ENCODE measurements at places on chromosomes 16 and 17.

- DNase-seq, result no peak
Measured at GRCh38 chr16:77409311-77409710, 25.5 kb downstream of the ADAMTS18 start.

- DNase-seq, result no peak
Measured at GRCh38 chr16:64926476-64926875, 195.4 kb downstream of the CDH11 start.

GRCh38 chr16:85832570-85833218 is 33.2 kb downstream of the COX4I1 start:
- no peak for DNase-seq

DNA sequence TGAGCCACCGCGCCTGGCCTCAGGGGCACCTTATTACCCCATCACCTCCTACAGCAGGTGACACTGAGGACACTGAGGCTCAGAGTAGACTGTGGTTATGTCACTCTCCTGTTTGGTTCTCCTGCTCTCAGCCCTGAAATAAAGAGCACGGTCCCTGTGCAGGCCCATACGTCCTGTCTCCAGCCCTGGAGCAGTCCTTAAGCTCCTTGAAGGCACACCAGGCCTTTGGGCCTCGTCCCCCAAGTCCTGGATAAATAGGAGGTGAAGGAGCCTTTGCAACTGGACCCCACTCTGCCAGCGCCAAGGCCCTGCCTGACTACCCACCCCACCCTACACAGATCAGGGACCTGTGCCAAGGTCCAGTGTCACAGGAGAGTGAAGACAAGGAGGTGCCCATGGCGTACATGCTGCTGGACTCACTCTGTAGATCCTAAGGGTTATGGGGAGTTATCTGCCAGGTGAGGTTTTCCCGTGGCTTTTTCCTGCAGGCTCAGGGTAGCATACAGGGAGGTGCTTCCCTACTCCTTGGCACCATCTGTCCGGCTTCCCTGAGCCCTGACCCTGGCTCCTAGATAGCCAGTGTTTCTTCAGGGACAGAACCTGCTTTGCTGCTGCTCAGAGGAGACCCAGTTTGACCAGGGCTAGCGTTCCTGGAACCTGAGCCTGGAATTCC is 253.2 kb downstream of the SEC14L1 start:
- DNase-seq, result no peak

DNA sequence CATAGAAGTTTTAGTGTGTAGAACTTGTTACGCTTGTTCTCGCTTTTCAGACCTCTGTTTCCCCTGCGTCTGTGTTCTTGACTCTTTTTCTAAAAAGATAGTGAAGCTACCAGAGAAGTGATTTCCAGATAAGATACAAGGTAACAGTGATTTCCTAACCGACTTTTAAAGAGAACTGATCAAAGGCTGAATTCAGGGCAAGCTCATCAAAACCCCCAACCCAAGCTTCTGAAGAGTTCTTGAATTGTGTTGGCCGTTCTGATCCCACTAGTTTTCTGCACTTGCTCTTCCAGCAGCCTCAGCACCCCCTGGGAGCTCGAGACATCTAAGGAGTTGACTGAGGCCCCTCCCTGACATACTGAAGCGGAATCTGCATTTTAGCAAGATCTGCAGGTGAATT is 12.7 kb upstream of the NSMCE1 start:
- DNase-seq, result no peak

GRCh38 chr16:22220714-22221113 is 14.6 kb downstream of the EEF2K start:
- no peak for DNase-seq

DNA sequence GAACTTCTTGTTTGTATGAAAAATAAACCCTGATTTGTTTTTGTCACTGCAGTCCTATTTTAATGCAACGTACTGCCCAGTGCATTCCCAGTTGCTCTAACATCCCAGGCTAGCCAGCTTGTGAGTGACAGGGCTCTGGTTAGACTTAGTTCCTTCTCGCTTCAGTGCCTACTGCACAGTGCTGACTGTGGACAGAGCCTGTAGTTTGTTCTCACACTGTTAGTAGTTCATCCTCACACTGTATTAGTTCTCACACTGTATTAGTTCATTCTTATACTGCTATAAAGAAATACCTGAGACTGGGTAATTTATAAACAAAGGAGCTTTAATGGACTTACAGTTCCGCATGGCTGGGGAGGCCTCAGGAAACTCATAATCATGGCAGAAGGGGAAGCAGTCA is 116.6 kb upstream of the SALL1 start:
- DNase-seq, result no peak

DNA sequence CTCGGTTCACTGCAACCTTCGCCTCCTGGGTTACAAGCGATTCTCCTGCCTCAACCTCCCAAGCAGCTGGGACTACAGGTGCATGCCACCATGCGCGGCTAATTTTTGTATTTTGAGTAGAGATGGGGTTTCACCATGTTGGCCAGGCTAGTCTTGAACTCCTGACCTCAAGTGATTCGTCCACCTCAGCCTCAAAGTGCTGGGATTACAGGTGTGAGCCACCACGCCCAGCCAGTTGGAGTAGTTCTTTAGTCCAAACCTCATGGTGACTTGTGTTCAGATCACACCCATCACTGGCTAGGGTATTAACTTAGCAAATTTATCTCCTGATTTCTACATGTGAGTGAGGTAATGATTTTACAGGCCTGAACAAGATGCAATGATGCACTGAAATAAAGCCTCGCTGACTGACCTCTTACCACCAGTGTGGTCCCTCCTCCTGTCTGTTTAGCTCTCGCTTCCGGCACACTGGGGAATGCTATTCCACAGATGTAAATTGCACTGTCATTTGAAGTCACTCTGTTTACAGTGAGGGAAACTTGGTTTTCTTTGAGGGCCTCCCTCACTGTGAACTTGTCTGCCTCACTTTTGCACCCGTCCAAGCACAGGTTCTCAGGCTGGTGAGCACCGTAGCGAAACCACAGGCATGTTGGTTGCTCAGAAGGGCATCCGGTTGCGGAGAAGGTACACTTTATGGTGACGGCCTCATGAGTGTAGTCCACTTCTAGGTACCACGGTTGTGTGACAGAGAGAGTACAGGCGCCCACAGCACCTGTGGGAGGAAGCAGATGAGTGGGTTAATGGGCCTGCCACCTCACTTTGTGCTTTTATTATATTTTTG is 5.5 kb downstream of the IGSF6 start:
- DNase-seq, result no peak

GRCh38 chr17:62807812-62808575 is at the start of gene MARCHF10:
Gene MARCHF10, minus strand, starts transcription at chr17:62808314. Its CDS starts 6,579 bp downstream, at chr17:62801735.
- DNase-seq, result peak; percentile 20

- no peak for DNase-seq
Measured at GRCh38 chr17:13740686-13741085, 139.0 kb upstream of the HS3ST3A1 start.

DNA sequence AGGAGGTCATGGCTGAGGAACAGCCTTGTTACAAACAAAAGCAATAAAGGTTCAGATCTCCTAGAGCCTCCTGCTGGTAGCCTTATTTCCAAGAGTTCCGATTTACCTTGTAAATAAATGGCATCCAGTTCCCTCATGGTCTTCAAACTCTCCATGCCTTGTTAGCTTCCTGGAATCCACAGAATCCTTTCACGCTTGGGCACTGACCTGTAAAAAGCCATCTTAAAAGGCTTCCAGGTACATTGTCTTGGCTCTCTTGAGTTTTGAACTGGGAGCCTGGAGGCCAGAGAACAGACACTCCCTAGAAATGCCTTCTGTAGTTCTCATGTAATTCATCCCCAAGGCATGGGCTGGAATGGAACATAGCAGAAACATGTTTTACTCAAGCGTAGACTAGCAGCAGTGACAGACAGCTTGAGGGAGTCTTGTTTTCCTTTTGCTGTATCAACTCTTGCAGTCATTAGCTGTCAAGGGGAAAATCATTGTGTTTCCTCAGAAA is 207.9 kb downstream of the SNX29 start:
- DNase-seq, result no peak

GRCh38 chr17:7262935-7263800 is 890 bp upstream of the CLDN7 start:
- no peak for DNase-seq

DNA sequence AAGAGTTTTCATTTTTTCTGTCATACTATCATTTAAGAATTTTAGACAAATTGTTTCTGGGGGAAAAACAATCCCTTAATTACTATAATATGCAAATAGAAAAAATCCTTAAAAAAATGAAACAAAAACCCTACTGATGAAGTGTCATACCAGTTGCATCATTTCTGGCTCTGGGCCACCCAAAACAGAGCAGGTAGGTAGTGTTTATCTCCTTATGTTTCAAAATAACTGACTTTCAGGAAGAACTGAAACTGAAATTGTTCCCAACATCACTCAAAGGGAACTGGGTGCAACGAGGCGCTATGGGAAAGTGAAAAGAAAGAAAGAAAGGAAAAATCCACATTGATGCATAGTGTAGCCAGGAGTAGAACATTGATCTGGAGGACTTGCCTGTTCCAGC is 653.1 kb upstream of the SOX9 start:
- no peak for DNase-seq

GRCh38 chr17:59669411-59669810 is 37.8 kb downstream of the PTRH2 start:
- no peak for DNase-seq

- DNase-seq, result no peak
Measured at GRCh38 chr16:84704253-84704652, 4.5 kb downstream of the USP10 start.

DNA sequence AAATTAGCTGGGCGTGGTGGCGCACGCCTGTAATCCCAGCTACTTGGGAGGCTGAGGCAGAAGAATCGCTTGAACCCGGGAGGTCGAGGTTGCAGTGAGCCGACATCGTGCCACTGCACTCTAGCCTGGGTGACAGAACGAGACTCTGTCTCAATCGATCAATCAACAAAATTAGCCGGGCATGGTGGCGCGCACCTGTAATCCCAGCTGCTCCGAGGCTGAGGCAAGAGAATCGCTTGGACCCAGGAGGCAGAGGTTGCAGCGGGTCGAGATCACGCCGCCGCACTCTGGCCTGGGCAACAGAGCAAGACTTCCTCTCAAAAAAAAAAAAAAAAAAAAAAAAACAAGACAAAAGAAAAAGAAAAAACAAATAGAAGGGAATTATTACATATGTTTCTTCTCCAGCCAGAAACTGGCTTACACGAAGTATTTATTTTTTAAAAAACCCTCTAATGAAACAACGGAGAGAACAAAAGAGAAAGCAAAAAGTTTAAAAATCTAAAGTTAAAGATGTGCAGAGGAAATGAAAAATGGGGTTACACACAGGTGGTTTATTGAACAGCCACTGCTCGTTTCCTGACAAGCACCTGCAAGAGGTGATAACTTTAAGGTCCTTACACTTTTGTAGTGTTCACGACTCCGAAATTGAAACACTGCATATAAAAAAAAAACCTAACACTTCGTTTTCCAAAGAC is 1.4 kb downstream of the SYNRG start:
- DNase-seq, result peak; percentile 22

GRCh38 chr17:81550830-81551457 is 1.2 kb downstream of the FAAP100 start:
- DNase-seq, result no peak

- no peak for DNase-seq
Measured at GRCh38 chr17:3639981-3640596, 3.5 kb downstream of the CTNS start.

DNA sequence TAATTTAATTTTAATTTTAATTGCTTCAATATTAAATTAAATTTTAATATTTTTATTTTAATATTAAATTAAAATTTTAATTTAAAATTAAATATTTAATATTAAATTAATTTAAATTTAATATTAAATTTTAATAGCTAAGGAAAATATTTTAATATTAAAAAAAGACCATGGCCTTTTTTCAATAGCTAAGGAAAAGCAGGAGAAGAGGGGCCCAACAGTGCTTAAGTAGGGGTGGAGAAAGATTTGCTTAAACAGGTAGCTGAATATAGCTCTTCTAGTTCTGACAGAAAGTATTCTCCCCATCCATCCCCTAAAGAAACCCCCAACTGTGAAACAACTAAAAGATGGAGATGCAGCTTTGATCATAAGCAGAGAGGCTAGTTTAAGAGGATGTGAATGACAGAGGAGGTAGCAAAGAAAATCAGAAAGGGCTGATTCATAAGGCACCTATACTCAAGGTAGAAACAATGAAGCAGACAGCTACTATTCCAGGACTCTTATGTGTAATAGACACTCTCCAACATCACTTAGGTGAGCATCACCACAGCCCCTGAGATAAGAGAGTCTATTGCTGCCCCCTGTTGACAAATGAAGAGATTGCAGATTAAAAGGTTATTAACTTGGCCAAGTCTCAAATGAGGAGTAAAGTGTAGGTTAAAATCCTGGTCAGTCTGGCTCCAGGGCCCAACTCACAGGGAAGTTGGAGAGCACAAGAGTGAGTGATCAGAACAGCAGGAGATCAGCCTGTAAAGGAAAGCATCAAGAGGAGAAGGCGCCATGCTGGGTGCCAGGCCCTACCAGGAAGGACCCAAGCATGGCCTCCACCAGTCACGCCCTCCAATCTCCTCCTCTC is 7.8 kb upstream of the RNASEK start:
- no peak for DNase-seq

DNA sequence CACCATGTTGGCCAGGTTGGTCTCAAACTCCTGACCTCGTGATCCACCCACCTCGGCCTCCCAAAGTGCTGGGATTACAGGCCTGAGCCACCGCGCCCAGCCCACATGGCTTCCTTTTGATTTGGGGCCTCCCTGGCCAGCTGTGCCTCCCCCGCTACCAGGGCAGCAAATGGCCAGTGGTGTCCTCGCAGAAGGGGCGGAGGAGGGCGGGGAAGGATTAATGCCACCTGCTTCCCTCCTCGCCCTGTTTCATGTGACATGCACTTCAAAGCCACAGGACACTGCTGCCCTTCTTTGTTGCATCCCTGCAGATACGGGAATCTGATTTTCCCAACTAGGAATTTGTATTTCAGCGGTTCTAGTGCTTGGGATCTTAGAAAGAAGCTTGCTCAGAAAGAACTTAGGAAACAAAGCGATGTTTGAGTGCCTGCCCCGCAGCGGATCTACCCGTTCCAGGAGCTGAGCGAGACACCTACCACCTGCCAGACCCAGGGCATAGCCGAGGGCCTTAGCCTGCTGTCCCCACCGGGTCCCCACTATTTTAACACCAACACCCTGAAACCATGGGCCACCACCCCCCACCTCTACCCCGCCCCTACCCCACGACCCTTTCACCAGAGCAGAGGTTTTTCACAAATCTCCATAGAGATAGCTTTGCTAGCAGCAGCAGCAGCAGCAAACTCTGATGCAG is 37.7 kb upstream of the CCDC182 start:
- DNase-seq, result no peak

- no peak for DNase-seq
Measured at GRCh38 chr17:40819528-40820125, 2.8 kb downstream of the KRT10 start.
